Activated naive CD8-positive, alpha-beta T cell treated with anti-CD3 and anti-CD28 coated beads, Interleukin-2, amount 10 ng/mL, durations not matched to agents 7 days and 5 days (primary cell): ENCODE measurements at places on chromosomes 4 and X. TPM values are rescaled to one million over a fixed set of nuclear protein-coding genes. Genes with fewer than 3 reads are reported as not detected.

ZAR1 gene
- total RNA-seq = not detected

UXT gene
- total RNA-seq = 152 TPM

SMIM10L2A gene
- 2.0 TPM for total RNA-seq

STARD8 gene
- total RNA-seq = 0.86 TPM

KLF8 gene
- 2.9 TPM for total RNA-seq

TECRL gene
- total RNA-seq = not detected

ARSJ gene
- total RNA-seq = 0.23 TPM

TLR1 gene
- 17.2 TPM for total RNA-seq

ZDHHC9 gene
- 5.7 TPM for total RNA-seq

SYP gene
- 3.6 TPM for total RNA-seq

STATH gene
- total RNA-seq = not detected

- no peak overlapping the region for H3K27ac ChIP-seq
- DNase-seq = no peak
- H3K4me3 ChIP-seq = no peak overlapping the region
- H3K36me3 ChIP-seq = no peaks in the 10 kb centered on the region
- no peaks in the 10 kb centered on the region for H3K27me3 ChIP-seq
Measured at GRCh38 chrX:126300401-126300800, 134.3 kb upstream of the DCAF12L2 start.

DNA sequence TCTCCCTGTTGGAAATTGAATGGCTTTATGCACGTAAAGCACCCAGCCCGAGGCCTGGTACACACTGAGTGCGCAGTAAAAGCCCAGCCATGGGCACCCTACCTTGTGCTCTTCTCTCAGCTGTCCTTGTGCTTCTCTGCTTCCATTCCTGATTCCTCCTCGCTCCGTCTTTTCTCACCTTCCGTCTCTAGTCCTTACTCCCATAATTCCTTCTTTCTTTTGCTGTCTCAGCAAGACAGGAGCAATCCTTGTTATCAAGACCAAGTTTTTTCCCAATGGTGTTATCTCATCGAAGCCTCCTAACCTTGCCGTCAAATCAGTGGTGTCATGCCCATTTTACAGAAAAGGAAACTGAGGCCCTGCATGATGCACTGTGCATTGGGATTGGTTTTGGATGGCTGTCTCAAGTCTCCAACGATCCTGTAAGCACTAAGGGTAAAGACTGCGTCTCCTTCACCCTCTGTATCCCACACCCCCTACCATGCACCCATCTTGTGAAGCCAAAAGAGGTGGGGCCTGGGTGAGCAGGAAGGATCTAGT is 30.1 kb downstream of the CYTL1 start:
- no peaks in the 10 kb centered on the region for H3K4me1 ChIP-seq
- no peak for DNase-seq
- no peaks in the 10 kb centered on the region for H3K36me3 ChIP-seq
- no peaks in the 10 kb centered on the region for H3K27me3 ChIP-seq
- no peak overlapping the region for H3K27ac ChIP-seq

DNA sequence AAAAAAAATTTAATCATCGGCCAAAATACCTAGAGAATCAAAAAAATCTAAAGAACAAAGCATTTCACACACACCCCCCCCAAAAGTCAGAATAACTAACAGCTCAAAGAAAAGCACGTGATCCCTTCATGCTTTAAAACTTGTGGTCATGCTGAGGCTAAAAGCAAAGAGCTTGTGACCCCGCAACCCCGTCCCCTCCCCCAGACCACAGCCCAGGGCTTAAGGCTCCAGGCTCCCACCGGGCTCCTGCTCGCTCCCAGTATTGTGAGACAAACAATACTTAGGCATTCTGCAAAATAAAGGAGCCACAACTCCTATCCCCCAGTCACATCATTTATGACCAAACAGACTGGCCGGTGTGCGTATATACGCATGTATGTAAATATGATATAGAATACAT is 62.1 kb upstream of the CCDC160 start:
- H3K36me3 ChIP-seq = peaks cover 9% of the 10 kb centered on the region
- peaks cover 7% of the 10 kb centered on the region for H3K27me3 ChIP-seq
- no peak for DNase-seq
- H3K4me1 ChIP-seq = peaks cover 13% of the 10 kb centered on the region
- no peak overlapping the region for H3K27ac ChIP-seq
- H3K4me3 ChIP-seq = peak overlapping the region; percentile 10

DNA sequence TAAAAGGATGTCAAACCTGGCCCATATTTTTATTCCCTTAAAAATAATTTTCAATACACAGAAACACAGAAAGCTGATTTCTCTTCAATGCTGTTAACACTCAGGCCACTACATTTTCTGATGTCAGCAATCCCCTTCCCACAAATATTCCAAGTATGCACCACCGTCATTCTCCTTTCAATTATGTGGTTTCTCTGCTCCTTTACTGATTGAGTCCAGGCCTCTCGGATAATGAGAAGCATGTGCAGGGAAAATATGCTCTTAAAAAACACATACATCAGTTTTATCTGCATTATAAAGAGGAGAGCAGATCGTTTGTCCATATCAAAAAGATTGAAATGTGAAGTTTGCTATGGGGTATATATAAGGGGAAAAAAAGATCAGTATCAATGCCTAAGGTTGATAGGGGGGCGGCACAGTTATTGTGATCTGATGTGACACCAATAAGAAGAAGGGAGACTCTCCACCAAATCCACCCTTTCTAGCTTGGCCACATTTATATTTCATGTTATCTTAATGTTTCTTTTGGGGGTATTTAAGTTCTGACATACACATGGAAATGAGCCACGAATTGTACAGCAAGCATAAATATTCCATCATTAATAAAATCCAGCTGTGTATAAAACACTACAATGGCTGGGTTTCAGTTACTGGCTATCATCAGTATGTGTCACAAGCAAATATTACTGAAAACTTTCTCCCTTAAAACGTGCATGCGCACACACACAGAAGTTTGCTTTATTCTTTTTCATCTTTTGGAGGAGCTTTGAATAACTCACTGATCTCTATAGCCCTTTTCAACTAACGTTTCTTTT is 6.4 kb downstream of the AMOT start:
- H3K27me3 ChIP-seq = peaks cover 3% of the 10 kb centered on the region
- H3K4me1 ChIP-seq = no peaks in the 10 kb centered on the region
- no peak overlapping the region for H3K4me3 ChIP-seq
- no peaks in the 10 kb centered on the region for H3K36me3 ChIP-seq

GRCh38 chrX:52995987-52996331 is 37.6 kb upstream of the FAM156A start:
- H3K4me1 ChIP-seq = peaks cover 18% of the 10 kb centered on the region
- no peaks in the 10 kb centered on the region for H3K36me3 ChIP-seq
- peak overlapping the region; percentile 100 for H3K27ac ChIP-seq
- no peaks in the 10 kb centered on the region for H3K27me3 ChIP-seq
- DNase-seq = peak; percentile 31
- H3K4me3 ChIP-seq = peak overlapping the region; percentile 95

GRCh38 chr4:181030961-181031360 is 1212.2 kb upstream of the TENM3 start:
- H3K27ac ChIP-seq = no peak overlapping the region
- no peak for DNase-seq
- no peaks in the 10 kb centered on the region for H3K27me3 ChIP-seq
- no peaks in the 10 kb centered on the region for H3K36me3 ChIP-seq

GRCh38 chr4:926538-926937 is 5.6 kb downstream of the GAK start:
- no peak overlapping the region for H3K27ac ChIP-seq
- peaks cover 41% of the 10 kb centered on the region for H3K4me1 ChIP-seq
- peaks cover 13% of the 10 kb centered on the region for H3K36me3 ChIP-seq
- DNase-seq = no peak

GRCh38 chr4:7757501-7758471 is 181.9 kb downstream of the AFAP1 start:
- H3K27me3 ChIP-seq = no peaks in the 10 kb centered on the region
- DNase-seq = no peak
- no peak overlapping the region for H3K27ac ChIP-seq
- H3K36me3 ChIP-seq = no peaks in the 10 kb centered on the region

DNA sequence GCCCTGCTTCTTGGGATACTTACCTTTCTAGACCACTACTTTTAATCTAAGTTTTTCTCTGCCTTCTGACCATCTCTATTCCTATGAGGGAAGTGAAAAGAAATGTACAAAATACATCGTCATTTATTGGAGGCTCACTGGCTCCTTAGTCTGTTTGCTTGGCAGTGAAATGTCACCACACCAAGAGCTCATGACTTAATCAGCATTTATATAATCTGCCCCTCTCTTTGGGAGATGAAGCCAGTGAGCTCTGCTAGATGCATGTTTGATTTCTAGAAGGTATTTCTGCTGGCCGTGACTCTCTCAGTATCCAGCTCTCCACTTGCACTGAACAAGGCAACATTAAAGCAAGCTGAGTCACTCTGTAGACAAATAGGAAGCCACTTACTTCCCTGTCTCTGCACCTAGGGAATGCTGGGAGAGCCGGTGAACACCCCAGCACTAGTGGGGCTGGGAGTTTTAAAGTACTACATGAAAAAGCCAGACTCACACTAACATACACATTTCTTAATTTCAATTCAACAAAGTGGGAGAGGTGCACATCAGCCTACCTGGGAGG is 79.1 kb downstream of the MID1IP1 start:
- no peaks in the 10 kb centered on the region for H3K36me3 ChIP-seq
- no peak overlapping the region for H3K4me3 ChIP-seq
- H3K27me3 ChIP-seq = no peaks in the 10 kb centered on the region
- no peak overlapping the region for H3K27ac ChIP-seq

DNA sequence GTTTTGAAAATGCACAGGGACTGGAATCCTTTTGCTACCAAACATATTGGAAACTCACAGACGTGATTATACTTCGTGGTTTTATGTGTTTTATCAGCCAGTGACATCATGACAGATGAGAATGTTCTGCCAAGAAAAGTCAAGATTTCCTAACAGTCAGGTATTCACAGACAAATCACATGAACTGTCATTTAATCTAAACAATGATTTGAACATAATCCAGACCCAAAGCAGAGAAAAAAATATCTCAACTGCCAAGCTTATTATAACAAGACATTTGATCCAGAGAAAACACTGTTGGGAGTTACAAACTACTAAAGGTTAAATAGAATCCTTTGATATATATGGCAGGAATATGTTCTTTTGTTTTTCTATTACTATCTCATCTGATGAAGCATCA is 635.9 kb upstream of the FRG1 start:
- no peaks in the 10 kb centered on the region for H3K36me3 ChIP-seq
- no peaks in the 10 kb centered on the region for H3K27me3 ChIP-seq
- no peak for DNase-seq
- H3K4me3 ChIP-seq = no peak overlapping the region

DNA sequence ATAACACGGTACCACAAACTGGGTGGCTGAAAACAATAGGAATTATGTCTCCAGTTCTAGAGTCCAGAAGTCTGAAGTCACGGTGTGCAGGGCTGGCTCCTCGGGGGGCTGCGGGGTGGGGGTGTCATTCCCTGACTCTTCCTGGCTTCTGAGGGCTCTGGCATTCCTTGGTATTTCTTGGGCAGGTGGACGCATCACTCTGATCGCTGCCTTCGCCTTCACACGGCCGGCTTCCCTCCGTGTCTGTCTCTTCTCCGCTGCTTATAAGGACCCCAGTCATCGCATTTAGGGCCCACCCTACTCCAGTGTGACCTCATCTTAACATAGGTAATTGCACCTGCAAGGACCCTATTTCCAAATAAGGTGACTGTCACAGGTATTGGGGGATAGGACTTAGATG is 134.6 kb downstream of the CPZ start:
- H3K27me3 ChIP-seq = no peaks in the 10 kb centered on the region
- H3K27ac ChIP-seq = no peak overlapping the region
- DNase-seq = no peak
- peaks cover 4% of the 10 kb centered on the region for H3K4me1 ChIP-seq
- H3K36me3 ChIP-seq = no peaks in the 10 kb centered on the region
- H3K4me3 ChIP-seq = no peak overlapping the region

- H3K4me3 ChIP-seq = no peak overlapping the region
- no peak overlapping the region for H3K27ac ChIP-seq
- no peak for DNase-seq
- H3K4me1 ChIP-seq = peaks cover 2% of the 10 kb centered on the region
- peaks cover 5% of the 10 kb centered on the region for H3K27me3 ChIP-seq
- no peaks in the 10 kb centered on the region for H3K36me3 ChIP-seq
Measured at GRCh38 chrX:46777971-46778810, 19.3 kb upstream of the SLC9A7 start.

DNA sequence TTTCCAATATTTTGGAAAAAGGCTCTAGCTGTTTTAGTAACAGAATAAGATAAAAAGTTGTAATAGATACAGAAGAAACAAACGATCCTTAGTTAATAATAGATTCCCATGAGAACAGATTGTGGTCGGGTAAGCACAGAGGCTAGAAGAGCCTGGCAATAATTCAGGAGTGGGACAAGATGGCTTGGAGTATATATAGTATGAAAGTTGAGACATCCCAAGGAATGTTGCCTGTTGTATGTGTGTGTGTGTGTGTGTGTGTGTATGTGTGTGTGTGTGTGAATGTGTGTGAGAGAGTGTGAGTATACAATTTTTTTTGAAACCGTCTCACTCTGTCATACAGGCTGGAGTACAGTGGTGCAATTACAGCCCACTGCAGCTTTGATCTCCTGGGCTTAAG is 150.7 kb downstream of the PDGFC start:
- no peaks in the 10 kb centered on the region for H3K36me3 ChIP-seq
- no peak for DNase-seq
- H3K27me3 ChIP-seq = no peaks in the 10 kb centered on the region
- no peak overlapping the region for H3K27ac ChIP-seq
- no peaks in the 10 kb centered on the region for H3K4me1 ChIP-seq

GRCh38 chr4:2814627-2815270 is 21.9 kb downstream of the SH3BP2 start:
- H3K27me3 ChIP-seq = no peaks in the 10 kb centered on the region
- no peak for DNase-seq
- H3K4me1 ChIP-seq = peaks cover 57% of the 10 kb centered on the region

DNA sequence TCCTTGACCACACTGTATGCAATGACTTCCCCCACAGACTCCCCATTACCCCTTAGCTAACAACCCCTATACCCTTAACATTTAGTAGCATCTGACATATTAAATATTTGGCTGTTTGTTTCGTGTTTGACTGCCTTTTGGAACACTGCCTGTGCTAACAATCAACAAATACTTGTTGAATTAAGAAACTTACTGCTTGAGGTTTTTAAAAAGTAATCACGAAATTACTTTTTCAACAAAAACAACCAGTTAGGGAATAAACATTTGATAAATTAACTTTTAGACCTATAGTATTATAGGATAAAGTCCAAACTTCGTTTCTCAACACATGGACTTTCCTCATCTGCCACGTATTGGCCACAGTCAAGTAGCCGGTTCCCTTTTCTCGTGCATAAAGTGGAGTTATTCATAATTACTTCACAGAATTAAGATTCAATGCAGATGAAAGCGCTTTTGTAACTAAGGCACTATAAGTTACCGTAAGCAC is 555 bp upstream of the ELMOD2 start:
- H3K27ac ChIP-seq = no peak overlapping the region
- peaks cover 4% of the 10 kb centered on the region for H3K27me3 ChIP-seq
- H3K4me1 ChIP-seq = peaks cover 12% of the 10 kb centered on the region
- H3K4me3 ChIP-seq = peak overlapping the region; percentile 81

GRCh38 chr4:134906404-134907023 is 704.9 kb upstream of the PABPC4L start:
- no peaks in the 10 kb centered on the region for H3K36me3 ChIP-seq
- no peak overlapping the region for H3K27ac ChIP-seq

- H3K27ac ChIP-seq = no peak overlapping the region
- DNase-seq = no peak
- H3K4me3 ChIP-seq = no peak overlapping the region
Measured at GRCh38 chr4:27692158-27692557, 831.5 kb downstream of the STIM2 start.

- no peaks in the 10 kb centered on the region for H3K27me3 ChIP-seq
- peaks cover 9% of the 10 kb centered on the region for H3K4me1 ChIP-seq
- DNase-seq = no peak
- no peak overlapping the region for H3K27ac ChIP-seq
Measured at GRCh38 chrX:20032201-20032600, 41.3 kb upstream of the BCLAF3 start.
